ENCODE measurements at places on chromosomes 5 and 9. TPM values are rescaled to one million over a fixed set of nuclear protein-coding genes. Genes with fewer than 3 reads are reported as not detected.
A peak's percentile ranks its signal among the peaks of the same experiment; 100 is the strongest.

DNA sequence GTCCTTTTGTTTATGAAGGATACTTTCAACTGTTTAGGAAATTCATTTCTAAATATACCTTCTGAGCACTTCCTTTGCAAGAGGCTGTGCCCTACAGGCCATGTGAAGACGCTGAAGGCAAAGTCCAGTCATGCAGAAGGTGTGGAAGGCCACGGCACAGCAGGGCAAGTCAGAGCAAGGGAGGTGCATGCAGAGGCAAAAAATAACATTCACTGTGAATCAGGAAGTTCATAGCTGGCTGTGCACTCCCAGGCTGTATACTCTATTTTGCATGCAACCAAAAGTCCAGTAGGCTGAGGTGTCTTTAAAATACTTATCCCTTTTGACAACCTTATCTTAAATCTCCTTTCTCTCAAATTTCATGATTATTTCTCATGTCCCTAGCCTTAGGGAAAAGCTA, 50.3 kb downstream of the GNAQ start:
- no peaks in the 10 kb centered on the region for H3K36me3 ChIP-seq
- H3K27ac ChIP-seq: no peak overlapping the region
- no peak overlapping the region for H3K4me3 ChIP-seq
- no peaks in the 10 kb centered on the region for H3K27me3 ChIP-seq
- no peak for DNase-seq

GRCh38 chr5:117893211-117893610, 1095.1 kb downstream of the DTWD2 start:
- DNase-seq: no peak
- H3K36me3 ChIP-seq: no peaks in the 10 kb centered on the region
- H3K4me3 ChIP-seq: no peak overlapping the region

Gene MYORG
- 1.4 TPM for total RNA-seq

GRCh38 chr5:135005076-135005475, 29.0 kb downstream of the PITX1 start:
- H3K4me1 ChIP-seq: no peaks in the 10 kb centered on the region
- H3K4me3 ChIP-seq: no peak overlapping the region
- H3K27ac ChIP-seq: no peak overlapping the region
- no peaks in the 10 kb centered on the region for H3K27me3 ChIP-seq

Gene SPAG8
- total RNA-seq: 5.6 TPM

Gene SLC6A7
- total RNA-seq: not detected

Gene SPATA31E1
- not detected for total RNA-seq

GRCh38 chr9:6183227-6183551, 32.4 kb upstream of the IL33 start:
- H3K27me3 ChIP-seq: no peaks in the 10 kb centered on the region
- no peaks in the 10 kb centered on the region for H3K4me1 ChIP-seq
- H3K36me3 ChIP-seq: no peaks in the 10 kb centered on the region
- H3K27ac ChIP-seq: no peak overlapping the region
- no peak for DNase-seq
- no peak overlapping the region for H3K4me3 ChIP-seq

- peaks cover 36% of the 10 kb centered on the region for H3K4me1 ChIP-seq
- no peak for DNase-seq
- H3K36me3 ChIP-seq: no peaks in the 10 kb centered on the region
- no peak overlapping the region for H3K4me3 ChIP-seq
- H3K27me3 ChIP-seq: no peaks in the 10 kb centered on the region
These were observed 46.2 kb upstream of the KIF2A start for GRCh38 chr5:62259699-62260250.

DNA sequence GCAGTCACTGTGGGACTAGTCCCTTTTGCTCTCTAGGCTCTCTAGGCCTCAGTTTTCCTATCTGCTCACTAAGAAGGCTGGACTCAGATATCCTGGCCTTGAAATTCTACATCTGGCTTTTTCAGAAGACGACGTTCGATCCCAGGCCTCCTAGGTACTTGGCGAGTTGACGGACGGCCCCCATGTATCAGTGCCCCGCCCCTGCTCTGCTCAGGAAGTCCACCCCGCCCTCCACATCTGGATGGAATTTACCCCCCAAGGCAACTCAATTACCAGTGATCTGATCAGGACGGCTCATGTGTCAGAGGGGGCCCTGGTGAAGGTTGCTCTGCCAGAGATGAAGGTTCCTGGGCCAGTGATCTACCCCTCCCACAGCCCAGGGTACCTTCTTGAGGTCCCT, 44.1 kb upstream of the SYNPO start:
- H3K4me1 ChIP-seq: no peaks in the 10 kb centered on the region
- no peak overlapping the region for H3K27ac ChIP-seq
- no peak for DNase-seq
- no peak overlapping the region for H3K4me3 ChIP-seq
- no peaks in the 10 kb centered on the region for H3K36me3 ChIP-seq

- DNase-seq: no peak
- H3K4me1 ChIP-seq: peaks cover 24% of the 10 kb centered on the region
- H3K27ac ChIP-seq: no peak overlapping the region
- H3K4me3 ChIP-seq: no peak overlapping the region
These were observed 16.7 kb upstream of the RNU6ATAC start for GRCh38 chr9:134180786-134181647.

- no peak for DNase-seq
- no peaks in the 10 kb centered on the region for H3K36me3 ChIP-seq
- H3K27ac ChIP-seq: no peak overlapping the region
- no peaks in the 10 kb centered on the region for H3K27me3 ChIP-seq
- no peaks in the 10 kb centered on the region for H3K4me1 ChIP-seq
These were observed 51.8 kb downstream of the IRX2 start for GRCh38 chr5:2699686-2700085.

Gene C9orf50
- total RNA-seq: not detected

Gene GRXCR2
- not detected for total RNA-seq

DNA sequence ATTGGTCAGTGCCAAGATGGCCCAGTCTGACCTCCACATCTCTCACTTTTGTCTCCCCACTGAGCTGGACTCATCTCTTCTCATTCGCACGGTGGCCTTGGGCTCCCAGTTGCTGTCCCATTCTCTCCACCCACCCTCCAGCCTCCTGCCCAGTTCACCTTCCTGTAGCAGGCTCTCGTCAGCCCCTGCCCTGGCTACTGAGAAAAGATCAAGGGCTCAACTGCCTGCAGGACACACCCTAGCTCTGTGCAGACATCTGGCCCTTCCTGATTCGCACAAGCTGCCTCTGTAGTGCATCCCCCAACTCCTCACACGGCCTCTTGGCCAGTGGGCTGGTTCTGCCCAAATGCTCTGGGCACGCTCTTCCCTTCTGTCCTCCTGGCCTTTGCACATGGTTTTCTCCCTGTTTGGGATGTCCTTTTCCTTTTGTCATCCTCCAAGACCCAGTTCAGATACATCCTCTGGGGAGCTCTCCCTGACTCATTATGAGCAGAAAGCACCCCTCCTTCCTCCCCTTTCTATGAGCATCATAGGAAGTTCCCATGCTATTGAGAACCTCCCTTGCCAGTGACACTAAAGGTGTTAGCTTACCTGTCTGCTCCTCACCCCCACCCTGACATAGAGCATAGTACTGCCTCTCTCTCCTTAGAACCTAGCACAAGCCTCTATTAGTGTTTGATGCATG, 78.5 kb upstream of the TGFBR1 start:
- no peaks in the 10 kb centered on the region for H3K36me3 ChIP-seq
- H3K27me3 ChIP-seq: no peaks in the 10 kb centered on the region
- no peak for DNase-seq
- no peak overlapping the region for H3K27ac ChIP-seq
- no peak overlapping the region for H3K4me3 ChIP-seq

Gene CHMP5
- 35.0 TPM for total RNA-seq

Gene JAKMIP2
- 0.84 TPM for total RNA-seq

- no peak overlapping the region for H3K4me3 ChIP-seq
- peaks cover 19% of the 10 kb centered on the region for H3K4me1 ChIP-seq
- DNase-seq: no peak
These were observed 8.0 kb downstream of the PLIN2 start for GRCh38 chr9:19119246-19119645.

Gene NR5A1
- not detected for total RNA-seq

Gene CAPSL
- not detected for total RNA-seq

- no peaks in the 10 kb centered on the region for H3K36me3 ChIP-seq
- DNase-seq: no peak
- H3K27me3 ChIP-seq: no peaks in the 10 kb centered on the region
- H3K27ac ChIP-seq: no peak overlapping the region
These were observed 97.3 kb upstream of the EQTN start for GRCh38 chr9:27394154-27394825.

Gene BSPRY
- total RNA-seq: not detected

Gene GFI1B
- not detected for total RNA-seq

Gene AJM1
- total RNA-seq: 2.8 TPM

GRCh38 chr9:137319739-137320551, 17.9 kb upstream of the NRARP start:
- no peaks in the 10 kb centered on the region for H3K36me3 ChIP-seq
- no peaks in the 10 kb centered on the region for H3K27me3 ChIP-seq
- no peak overlapping the region for H3K4me3 ChIP-seq
- no peak overlapping the region for H3K27ac ChIP-seq

Gene PNPLA7
- 15.7 TPM for total RNA-seq

- H3K27me3 ChIP-seq: no peaks in the 10 kb centered on the region
- H3K36me3 ChIP-seq: no peaks in the 10 kb centered on the region
- H3K27ac ChIP-seq: no peak overlapping the region
- no peak for DNase-seq
These were observed 78.9 kb downstream of the CFAP95 start for GRCh38 chr9:69899491-69899890.

GRCh38 chr9:112750764-112751055, 150 bp downstream of the SNX30 start:
- DNase-seq: no peak
- peak overlapping the region; percentile 56 for H3K27ac ChIP-seq
- H3K4me1 ChIP-seq: peaks cover 67% of the 10 kb centered on the region
- no peaks in the 10 kb centered on the region for H3K36me3 ChIP-seq

Gene ENTR1
- 82.9 TPM for total RNA-seq

DNA sequence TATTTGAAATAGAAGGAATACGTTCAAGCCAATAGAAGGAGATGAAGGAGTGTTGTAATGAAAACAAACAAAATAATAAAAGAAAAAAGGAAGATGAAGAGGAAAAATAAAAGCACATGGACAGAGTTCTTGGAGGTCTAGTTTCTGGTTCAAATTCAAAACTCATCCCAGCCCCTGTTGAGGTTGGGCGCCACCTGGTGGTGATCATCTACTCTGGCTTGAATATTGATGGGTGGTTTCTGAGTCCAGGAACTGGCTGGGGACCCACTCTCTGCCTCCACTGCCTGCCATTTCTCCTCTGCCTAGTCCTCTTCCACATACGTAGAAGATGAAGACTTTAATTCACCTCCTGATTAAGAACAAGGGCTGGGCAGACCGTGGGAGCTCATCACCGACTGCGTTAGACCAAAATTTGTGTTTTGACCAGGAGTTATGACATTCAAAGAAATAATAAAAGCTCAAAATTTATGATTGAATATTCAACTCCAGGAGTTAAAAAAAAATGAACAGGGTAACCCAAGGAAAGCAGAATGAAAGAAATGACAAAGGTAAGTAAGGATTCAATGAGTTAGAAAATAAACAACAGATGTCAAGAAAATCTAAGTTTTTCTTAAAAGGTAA, 99.0 kb upstream of the SLC1A3 start:
- H3K4me3 ChIP-seq: no peak overlapping the region
- peak; percentile 54 for DNase-seq
- no peak overlapping the region for H3K27ac ChIP-seq

DNA sequence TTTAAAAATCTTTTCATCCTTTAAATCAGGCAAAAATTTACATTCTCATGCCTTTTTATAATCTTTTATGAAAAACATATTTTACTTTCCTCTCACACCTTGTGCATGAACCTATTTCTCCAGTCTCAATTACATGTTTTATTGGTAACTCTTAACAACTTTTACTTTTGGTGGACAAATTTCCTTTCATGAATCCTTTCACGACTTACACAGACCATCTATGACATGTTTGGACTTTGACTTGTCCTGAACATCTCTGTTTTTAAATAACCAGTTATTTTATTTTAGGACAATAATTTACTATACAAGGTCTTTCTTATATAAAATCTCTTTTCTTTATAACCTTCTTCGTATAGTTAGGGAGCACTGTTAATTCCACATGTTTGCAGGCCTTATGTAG, 26.5 kb upstream of the MTMR12 start:
- no peak overlapping the region for H3K4me3 ChIP-seq
- no peaks in the 10 kb centered on the region for H3K36me3 ChIP-seq
- H3K27me3 ChIP-seq: no peaks in the 10 kb centered on the region
- H3K4me1 ChIP-seq: no peaks in the 10 kb centered on the region
- no peak overlapping the region for H3K27ac ChIP-seq

- no peaks in the 10 kb centered on the region for H3K27me3 ChIP-seq
- no peak overlapping the region for H3K27ac ChIP-seq
- H3K36me3 ChIP-seq: no peaks in the 10 kb centered on the region
- no peak for DNase-seq
- no peaks in the 10 kb centered on the region for H3K4me1 ChIP-seq
These were observed 142.7 kb downstream of the PAX5 start for GRCh38 chr9:36891341-36891811.

Gene PCDHAC1
- total RNA-seq: not detected

- no peak for DNase-seq
- no peak overlapping the region for H3K27ac ChIP-seq
- no peaks in the 10 kb centered on the region for H3K27me3 ChIP-seq
- H3K4me3 ChIP-seq: no peak overlapping the region
These were observed 7.2 kb downstream of the GAPT start for GRCh38 chr5:58498340-58498942.

DNA sequence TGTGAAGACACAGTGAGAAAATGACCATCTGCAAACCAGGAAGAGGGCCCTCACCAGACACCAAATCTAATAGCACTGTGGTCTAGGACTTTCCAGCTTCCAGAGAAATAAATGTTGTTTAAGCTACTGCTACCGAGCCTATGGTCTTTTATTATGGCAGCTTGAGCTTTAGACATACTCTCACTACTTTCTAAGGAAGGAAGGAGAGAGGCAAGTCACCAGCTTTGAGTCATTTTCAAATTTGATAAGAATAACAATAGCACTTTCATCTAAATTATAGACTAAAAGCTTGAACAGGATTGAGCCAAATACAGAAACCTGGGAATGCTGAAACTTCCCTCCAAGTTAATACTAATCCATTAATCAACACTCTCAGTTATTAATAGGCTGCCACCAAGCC, 64.4 kb downstream of the PLPPR1 start:
- no peak for DNase-seq
- no peaks in the 10 kb centered on the region for H3K4me1 ChIP-seq
- H3K27me3 ChIP-seq: no peaks in the 10 kb centered on the region

Data from CD4-positive, alpha-beta memory T cell (primary cell).